ENCODE measurements at places on chromosomes 13 and 19. TPM values are rescaled to one million over a fixed set of nuclear protein-coding genes. Genes with fewer than 3 reads are reported as not detected.

Gene PCDH9
- 0.02 TPM for total RNA-seq

Gene KLK4
- 0.84 TPM for total RNA-seq

Gene LGALS14
- total RNA-seq = not detected

Gene COX6B2
- total RNA-seq = 2.4 TPM

Gene ICAM4
- not detected for total RNA-seq

Gene EMP3
- total RNA-seq = 92.9 TPM

Gene MICU2
- 41.0 TPM for total RNA-seq

Gene PRKCG
- 2.8 TPM for total RNA-seq

Gene CD79A
- 0.69 TPM for total RNA-seq

Gene KLF2
- total RNA-seq = 39.4 TPM

Gene TRAPPC2B
- total RNA-seq = 3.9 TPM

Gene CYP2A6
- total RNA-seq = 0.57 TPM

Gene CEACAM8
- total RNA-seq = not detected

Gene CD177
- not detected for total RNA-seq

Gene TNNI3
- total RNA-seq = 42.1 TPM

Gene SOX1
- not detected for total RNA-seq

Gene PROZ
- not detected for total RNA-seq

Gene GPC5
- not detected for total RNA-seq

Gene RETN
- total RNA-seq = not detected

Gene PLIN3
- 207 TPM for total RNA-seq

Gene CALR3
- not detected for total RNA-seq

Gene GRIN2D
- 26.2 TPM for total RNA-seq

Gene CABP5
- total RNA-seq = not detected

Gene KASH5
- not detected for total RNA-seq

Gene ATP8B3
- total RNA-seq = 17.0 TPM

Gene PEG3
- 0.34 TPM for total RNA-seq

Gene ADGRE2
- 8.4 TPM for total RNA-seq

Gene LHB
- 3.7 TPM for total RNA-seq

Gene CBY2
- total RNA-seq = not detected

Gene PGLYRP2
- total RNA-seq = not detected

Gene ZNF844
- total RNA-seq = not detected

Gene KIR3DL1
- total RNA-seq = not detected

Gene PINLYP
- total RNA-seq = 0.17 TPM

Gene IZUMO2
- total RNA-seq = not detected

Gene SIX5
- total RNA-seq = 18.3 TPM

Gene DMKN
- 246 TPM for total RNA-seq

Gene GIPC3
- not detected for total RNA-seq

Gene CYP2F1
- not detected for total RNA-seq

Gene LMO7
- 8.1 TPM for total RNA-seq
